ENCODE measurements at places on chromosomes 11 and 22.

DNA sequence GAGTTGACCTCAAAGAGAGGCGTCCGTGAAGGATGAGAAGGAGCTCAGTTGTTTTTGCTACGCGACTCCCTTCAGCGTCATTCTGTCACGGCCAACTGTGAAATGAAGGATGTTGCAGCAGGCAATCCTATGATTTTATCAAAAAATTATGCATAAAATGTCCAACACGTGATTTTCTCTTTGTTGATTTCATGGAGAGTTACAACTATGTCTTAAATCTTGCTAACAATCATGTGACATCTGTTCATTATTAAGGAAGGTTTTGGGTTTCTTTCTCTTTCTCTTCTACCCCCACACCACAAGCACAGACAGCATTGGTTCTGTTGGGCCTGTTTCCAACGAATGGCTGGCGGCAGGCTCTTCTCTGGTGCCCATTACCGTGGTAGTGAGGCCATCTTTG, 3.7 kb downstream of the KRTAP5-4 start:
- no peak for DNase-seq

- DNase-seq, result no peak
These were observed 24.6 kb downstream of the TRAF6 start for GRCh38 chr11:36485298-36486002.

DNA sequence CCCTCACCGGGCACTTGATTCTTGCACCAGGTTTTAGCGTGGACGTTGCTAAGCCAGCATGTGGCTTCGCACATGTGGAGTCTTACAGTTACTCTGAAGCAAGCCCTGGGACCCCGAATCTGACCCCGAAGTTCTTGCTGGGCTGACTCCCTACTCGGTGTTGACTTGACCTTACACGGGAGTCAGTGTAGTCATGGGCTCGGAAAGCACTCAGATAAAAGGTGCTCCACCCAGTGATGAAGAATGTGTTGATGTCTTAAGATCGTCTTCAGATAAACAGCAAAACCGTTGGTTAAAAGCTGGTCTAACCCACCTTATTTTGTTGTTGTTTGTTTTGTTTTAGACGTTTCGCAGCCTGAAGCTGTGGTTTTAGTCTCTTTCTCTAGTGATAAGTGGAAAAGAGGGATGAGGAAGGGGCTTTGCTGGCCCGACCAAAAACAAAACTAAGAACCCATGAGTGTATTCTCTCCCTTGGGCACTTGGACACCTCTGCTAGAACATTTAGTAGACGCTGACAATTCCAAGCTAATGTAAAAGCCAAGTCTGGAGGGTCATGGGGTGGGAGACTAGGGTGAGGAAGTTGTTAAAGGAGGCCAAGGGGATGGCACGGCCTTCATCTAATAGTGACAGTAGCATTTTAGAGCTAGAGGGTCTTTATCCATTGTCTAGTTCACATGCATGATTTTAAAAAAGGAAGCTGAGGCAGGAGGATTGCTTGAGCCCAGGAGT, 69.9 kb downstream of the BCR start:
- no peak for DNase-seq

DNA sequence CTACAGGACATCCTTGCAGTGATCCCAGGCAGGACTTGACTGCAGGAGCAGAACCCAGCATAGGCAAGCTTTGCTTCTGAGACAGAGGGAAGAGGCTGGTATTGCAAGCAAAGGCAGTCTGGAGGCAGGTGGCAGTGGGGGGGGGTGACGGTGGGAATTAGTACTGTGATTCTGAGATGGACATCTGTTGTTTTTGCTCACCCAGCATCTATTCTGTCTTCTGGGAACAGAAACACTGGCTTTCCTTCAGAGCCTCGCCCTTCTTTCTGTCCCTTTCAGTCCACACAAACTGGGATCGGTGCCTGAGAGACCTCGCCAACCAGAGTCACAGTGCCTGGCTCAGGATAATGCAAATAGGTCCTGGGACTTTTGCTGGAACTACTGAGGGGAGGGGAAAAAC, 31.2 kb upstream of the RASL10A start:
- peak; percentile 62 for DNase-seq

DNA sequence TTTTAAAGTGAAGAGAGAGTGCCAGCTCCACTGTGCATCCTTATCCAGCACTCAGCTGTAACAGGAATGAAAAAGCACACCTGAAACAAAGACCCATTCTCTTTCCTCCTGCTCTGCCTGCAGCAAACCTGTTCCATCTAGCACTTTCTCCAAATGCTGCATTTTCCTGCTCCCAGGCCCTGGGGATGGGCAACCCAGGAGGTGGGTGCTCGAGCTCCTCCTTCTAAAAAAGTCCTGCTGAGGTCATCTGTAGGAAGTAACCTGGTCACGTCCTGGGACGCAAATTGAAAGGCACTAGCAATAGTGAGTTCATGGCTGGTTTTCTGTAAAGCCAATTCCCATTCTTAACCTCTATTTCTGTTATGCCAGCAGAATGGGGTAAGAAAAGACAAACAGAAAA, 173.7 kb downstream of the MAML2 start:
- DNase-seq, result no peak

DNA sequence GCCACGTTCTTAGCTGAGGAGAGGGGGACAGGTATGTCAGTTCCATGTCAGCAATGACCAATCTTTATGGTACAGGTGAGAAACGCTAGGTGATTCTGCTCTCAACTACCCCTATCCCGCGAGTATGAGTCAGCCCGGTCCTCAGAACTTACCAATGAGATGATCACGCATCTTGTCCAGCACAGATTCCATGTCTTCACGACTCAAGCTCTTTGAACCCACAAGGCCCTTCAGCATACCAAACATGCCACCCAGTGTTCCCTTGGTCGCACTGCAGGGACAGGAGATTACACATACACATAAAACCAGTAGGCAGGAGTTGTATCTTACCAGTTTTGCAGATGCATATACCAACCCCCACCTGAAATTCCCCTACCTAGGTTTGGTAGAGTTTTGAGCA, 2.9 kb downstream of the SRPRA start:
- no peak for DNase-seq
